Left lung (tissue), 14 donors: ENCODE measurements at places on chromosomes 13 and 19. TPM values are rescaled to one million over a fixed set of nuclear protein-coding genes. Genes with fewer than 3 reads are reported as not detected.

The TEX26 gene
- total RNA-seq, result 0.47 TPM

The PNPLA6 gene
- 134 TPM for total RNA-seq

The SOX1 gene
- total RNA-seq, result not detected

The CRX gene
- total RNA-seq, result not detected

The PRODH2 gene
- not detected for total RNA-seq

The CYP4F2 gene
- not detected for total RNA-seq

The CNFN gene
- 1.2 TPM for total RNA-seq

The ZNF563 gene
- 4.0 TPM for total RNA-seq

The CYP4F3 gene
- 0.82 TPM for total RNA-seq

The SYNE4 gene
- 13.1 TPM for total RNA-seq

The IL11 gene
- total RNA-seq, result 0.44 TPM

The ETFB gene
- 89.6 TPM for total RNA-seq

The CTXN1 gene
- total RNA-seq, result 6.5 TPM

The LYPD5 gene
- 6.3 TPM for total RNA-seq
